ENCODE measurements at places on chromosomes 12 and 14. TPM values are rescaled to one million over a fixed set of nuclear protein-coding genes. Genes with fewer than 3 reads are reported as not detected.

- no peak for DNase-seq
Measured at GRCh38 chr14:61671082-61671481, 24.2 kb upstream of the HIF1A start.

DNA sequence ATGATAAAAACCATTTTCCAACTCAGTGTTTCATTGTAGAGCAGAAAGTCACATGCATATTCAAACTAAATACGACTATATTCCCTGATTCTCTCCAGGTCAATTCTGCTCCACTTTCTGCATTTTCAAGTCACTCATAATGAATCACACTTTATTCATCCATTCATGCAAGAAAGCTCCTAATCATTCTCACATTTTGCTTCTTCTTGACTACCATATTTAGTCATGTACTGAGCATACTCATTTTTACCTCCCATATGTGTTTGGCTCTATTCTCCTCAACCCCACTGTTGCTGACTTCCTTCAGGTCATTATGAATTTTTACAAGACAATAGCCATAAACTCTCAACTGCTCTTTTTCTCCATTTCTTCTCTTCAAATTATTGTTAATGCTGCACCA lies 43.4 kb upstream of the PIK3C2G start:
- DNase-seq, result peak; percentile 20

DNA sequence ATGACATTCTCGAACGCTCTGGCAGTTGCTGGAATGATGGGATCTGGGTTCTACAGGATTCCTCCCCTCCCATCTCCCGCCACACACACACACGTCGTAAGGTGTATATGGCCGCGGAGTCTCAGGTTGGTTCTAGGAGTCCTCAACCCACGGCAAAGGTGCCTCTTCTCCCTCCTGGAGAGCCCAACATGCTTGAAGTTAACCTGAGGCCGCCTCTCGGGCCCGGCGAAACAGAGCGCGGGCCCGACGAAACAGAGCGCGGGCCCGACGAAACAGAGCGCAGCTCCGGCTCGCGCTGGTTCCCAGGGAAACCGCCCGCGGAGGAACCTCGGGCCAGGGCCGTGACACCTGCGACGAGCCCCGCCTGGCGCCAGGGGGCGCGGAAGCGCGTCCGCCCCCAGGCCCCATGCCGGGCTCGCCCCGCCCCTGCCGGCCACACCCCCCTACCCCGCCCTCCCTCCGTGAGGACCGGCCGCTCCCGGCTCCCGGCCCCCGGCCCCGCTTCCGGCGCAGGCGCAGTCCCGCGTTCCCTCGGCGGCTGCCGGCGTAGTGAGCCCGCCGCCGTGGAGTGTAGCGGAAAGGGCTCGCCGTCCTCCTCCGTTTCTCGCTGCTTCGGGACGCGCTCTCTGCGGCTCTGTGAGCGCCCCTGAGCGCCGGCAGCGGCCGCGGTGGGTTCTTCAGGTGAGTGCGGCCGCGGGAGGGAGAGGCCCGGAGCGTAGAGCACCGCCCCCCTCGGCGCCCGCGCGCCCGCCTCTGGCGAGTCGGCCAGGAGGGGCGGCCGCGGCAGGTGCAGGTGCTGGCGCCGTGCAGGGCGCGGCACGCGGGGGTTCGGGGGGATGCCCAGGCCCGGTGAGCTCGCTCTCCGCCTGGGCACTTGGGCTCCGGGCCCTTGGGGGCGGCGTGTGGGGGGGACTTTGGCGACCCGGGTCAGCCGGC lies at the start of gene RAB3IP:
Gene RAB3IP, plus strand, starts transcription at position 510 of the 936 bp plus-strand sequence. CDS start 16,549 bp downstream, outside the sequence.
- peak; percentile 86 for DNase-seq

DNA sequence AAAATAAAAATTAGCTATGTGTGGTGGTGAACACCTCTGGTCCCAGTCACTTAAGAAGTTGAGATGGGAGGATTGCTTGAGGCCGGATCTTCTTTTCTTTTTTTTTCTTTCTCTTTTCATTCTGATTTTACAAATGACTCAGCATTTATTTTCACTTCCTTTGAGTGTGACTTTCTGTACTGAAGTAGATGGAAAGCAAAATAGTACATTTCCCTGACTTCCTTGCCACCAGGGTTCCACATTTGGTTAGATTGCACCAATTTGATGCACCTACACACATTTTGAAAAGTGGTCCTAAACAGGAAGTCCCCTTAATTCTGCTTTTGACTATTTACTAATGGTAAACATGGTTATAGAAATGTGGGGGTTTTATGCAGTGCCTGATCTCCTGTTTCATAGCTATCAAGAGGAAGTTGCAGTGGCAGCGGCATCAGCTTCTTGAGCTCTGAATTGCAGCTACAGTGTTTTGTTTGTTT lies 13.0 kb upstream of the LEMD3 start:
- DNase-seq, result no peak

Gene RDH12
- total RNA-seq, result not detected

GRCh38 chr12:113432986-113433385 lies 10.8 kb downstream of the SDSL start:
- DNase-seq, result no peak

Gene BDKRB2
- 11.7 TPM for total RNA-seq

DNA sequence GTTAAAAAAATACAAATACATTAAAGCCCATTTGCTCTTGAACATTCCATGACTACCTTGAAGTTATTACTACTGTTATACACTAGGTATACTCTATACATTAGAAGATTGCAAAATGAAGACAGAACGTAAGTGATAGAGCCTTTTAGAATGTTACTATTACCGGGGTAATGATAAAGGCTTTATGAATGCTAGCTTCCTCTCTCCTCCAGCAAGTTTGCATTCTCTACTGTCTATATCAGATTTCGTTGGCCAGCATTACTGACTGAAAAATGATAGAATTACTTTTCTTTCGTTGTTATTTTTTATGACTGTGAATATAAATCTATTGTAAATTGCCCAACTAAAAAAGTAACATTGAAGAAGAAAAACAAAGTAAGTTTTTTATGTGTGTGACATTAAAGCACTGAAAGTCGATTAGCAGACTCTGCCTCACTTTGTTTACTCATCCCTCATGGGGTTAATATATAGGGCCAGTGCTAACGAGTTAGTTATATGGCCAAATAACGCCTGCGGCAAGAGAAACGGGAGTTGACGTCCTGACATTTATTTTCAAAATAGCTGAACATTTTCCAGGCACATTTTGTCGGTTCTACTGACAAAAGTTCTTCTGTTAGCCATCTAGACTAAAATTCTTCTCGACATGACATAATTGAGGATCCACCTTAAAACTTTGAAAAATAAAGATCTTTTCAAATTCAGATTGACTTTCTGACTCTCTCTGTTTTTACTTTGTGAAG lies 163.8 kb upstream of the KITLG start:
- no peak for DNase-seq

- no peak for DNase-seq
Measured at GRCh38 chr12:93569301-93569655, 3.2 kb upstream of the SOCS2 start.

Gene CFAP251
- total RNA-seq, result 26.8 TPM

GRCh38 chr14:42671636-42672035 lies 1065.0 kb downstream of the LRFN5 start:
- DNase-seq, result no peak
